Stimulated activated CD4-positive, alpha-beta T cell treated with anti-CD3 and anti-CD28 coated beads, Interleukin-12 subunit alpha, Interleukin-12 subunit beta, amount 100 ng/mL, for 24 hours (primary cell): ENCODE measurements at places on chromosomes 12 and 14.

DNA sequence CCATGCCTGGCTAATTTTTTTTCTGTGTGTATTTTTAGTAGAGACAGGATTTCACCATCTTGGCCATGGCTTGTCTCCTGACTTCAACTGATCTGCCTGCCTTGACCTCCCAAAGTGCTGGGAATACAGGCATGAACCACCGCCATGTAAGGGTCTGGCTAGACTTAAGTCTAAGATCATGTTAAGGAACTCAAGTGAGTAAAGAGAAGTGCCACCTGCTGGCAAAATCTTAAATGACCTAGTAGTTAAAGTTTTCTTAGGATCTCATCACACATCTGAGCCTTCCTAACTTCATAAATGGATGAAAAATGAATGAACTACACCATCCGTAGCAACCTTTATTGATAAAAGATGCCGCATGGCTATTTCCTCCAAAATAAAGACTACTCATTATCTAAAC, 1.7 kb upstream of the C12orf56 start:
- no peak for DNase-seq

DNA sequence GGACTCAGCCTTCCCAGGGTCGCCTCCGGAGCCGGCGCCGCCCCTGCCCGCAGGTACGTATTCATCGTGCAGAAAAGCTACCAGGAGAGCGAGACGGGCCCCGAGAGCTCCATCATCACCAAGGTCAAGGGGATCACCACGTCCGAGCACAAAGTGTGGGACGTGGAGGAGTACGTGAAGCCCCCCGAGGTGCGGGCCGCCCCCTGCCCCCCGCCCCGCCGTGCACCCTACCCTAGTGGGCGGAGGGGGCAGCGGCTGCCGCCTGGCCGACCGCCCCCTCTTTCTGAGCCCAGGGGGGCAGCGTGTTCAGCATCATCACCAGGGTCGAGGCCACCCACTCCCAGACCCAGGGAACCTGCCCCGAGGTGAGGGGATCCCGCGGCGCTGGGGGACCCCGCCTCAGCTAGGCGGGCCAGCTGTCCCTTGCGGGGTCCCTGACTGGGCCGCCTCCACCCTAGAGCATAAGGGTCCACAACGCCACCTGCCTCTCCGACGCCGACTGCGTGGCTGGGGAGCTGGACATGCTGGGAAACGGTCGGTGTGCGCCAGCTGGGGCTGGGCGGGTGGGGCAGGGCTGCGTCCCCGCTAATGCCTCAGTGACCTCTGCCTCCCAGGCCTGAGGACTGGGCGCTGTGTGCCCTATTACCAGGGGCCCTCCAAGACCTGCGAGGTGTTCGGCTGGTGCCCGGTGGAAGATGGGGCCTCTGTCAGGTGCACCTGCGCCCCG, 973 bp downstream of the P2RX2 start:
- no peak for DNase-seq

DNA sequence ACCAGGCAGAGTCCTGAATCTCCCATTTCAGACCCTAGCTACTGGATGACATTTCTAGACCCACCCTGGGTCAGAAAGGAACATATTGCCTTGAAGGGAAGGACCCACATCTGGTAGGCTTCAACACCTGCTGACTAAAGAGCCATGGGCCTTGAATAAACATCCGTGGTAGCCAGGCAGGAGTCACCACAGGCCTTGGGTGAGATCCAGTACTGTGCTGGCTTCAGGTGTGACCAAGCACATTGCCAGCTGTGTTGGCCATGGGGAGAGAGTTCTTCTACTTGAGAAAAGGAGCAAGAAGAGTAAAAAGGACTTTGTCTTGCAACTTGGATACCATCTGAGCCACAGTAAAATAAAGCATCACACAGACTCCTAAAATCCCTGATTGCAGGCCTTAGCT, 332.6 kb downstream of the SLC16A7 start:
- DNase-seq: no peak

DNA sequence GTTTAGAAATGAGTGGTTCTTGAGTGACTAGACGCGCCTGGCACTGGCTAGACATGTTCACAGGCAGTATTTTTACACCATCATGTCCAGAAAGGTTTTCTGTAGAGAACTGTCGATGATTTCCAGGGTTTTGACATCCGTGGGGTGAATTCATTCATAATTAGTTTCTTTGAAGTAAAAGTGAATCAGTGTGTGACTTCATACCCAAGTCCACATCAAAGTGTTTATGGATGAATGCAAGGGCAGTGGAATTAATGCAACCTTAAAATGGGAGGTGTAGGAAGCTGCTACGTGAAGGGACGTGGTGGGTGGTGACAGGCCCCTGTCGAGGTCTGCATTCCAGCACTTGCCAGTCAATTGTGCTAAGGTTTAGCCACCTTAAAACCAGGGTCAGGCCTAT, 38.4 kb upstream of the ELK3 start:
- DNase-seq: no peak

GRCh38 chr12:9404469-9405260, 196.5 kb upstream of the PZP start:
- no peak for DNase-seq

DNA sequence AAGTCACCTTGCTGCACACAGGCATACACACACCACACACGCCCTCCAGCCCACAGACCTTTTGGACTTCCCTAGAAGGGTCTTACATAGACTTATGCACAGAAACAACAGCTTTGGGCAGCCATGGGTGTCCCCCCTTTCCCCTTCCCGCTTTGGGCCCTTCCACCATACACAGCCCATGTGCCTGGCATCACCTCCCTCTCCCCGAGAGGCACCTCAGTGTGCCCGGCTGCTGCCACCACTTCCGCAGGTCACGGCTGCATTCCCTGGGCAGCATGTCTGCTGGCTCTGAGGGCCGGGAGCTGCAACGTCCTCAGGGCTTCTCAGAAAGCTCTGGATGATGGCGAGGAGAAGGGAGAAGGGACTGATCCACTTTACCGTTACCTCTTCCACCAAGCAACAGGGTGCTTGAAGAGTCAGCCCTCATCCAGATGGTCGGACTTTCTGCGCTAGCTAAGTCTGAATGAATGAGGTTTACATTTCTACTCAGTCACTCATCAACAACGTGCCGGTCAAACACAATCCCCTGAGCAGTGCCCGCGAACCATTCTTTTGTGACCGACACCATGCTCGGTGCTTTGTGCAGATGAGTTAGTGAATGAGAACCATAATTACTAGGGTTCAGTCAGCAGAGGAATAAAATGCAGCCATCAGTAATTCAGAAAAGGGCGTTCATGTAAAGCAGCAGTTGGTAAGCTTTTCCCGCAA, 72.2 kb upstream of the BCL11B start:
- DNase-seq: no peak

GRCh38 chr14:99320105-99320572, 48.1 kb upstream of the BCL11B start:
- DNase-seq: peak; percentile 71
